ENCODE measurements at places on chromosomes 3 and 15. TPM values are rescaled to one million over a fixed set of nuclear protein-coding genes. Genes with fewer than 3 reads are reported as not detected.

CYP1A2 gene
- 0.46 TPM for total RNA-seq

FSIP1 gene
- total RNA-seq, result 1.6 TPM

IGSF11 gene
- total RNA-seq, result 0.46 TPM

TGM4 gene
- total RNA-seq, result 7.4 TPM

CCDC39 gene
- total RNA-seq, result 3.0 TPM

NR1D2 gene
- 39.8 TPM for total RNA-seq

CLEC3B gene
- 16.0 TPM for total RNA-seq

DPP8 gene
- 39.6 TPM for total RNA-seq

ANKRD34C gene
- not detected for total RNA-seq

SKOR1 gene
- 1.7 TPM for total RNA-seq

GPR156 gene
- total RNA-seq, result 3.0 TPM

P2RY14 gene
- total RNA-seq, result 0.28 TPM

SUCNR1 gene
- total RNA-seq, result not detected

SLITRK3 gene
- total RNA-seq, result 0.50 TPM

RAD18 gene
- total RNA-seq, result 15.6 TPM

CFAP20DC gene
- total RNA-seq, result 8.3 TPM

TMEM207 gene
- not detected for total RNA-seq

CCDC54 gene
- total RNA-seq, result 5.4 TPM

MUC13 gene
- total RNA-seq, result 1.5 TPM
